ENCODE measurements at places on chromosomes 1 and 21.

DNA sequence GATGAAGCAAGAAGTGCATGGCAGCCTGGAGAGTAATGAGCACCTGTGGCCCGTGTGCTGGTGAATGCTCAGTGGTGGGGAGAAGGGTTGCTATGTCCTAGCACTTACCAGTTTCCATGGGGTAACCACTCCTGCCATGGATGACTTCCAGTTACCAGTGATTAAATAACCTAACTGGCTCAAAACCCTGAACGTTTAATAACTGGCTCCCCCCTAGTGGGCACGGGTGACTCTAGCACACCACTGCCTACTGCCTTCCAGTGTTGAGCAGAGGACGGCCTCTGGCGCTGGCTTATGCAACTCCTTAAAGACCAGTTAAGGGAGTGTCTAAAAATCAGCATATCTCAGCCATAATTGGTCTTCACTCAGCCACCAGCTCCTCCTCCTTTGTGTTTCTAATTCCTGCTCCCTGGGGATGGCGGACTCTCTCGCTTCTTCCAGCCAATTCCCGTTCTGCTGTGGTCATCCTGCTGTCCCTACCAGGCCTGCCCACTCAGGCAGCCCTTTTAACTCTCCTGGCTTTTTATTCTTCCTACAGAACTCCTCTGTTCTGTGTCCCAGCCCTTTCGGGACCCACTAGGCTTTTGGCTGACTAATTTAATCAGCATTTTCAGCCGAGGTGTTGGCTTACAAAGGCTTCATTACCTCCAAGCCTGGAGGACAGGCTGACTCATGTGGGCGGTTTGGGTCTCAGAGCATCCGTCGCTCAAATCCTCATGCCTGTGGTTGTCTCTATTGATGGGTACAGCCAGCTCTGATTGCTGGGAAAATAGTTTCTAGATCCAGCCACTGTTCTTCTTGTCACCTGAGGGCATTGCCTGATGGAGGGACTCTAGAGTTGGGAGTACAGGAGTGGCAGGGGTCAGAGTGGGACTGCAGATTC lies 332.4 kb downstream of the CAMTA1 start:
- peak overlapping the region; percentile 16 for H3K4me3 ChIP-seq
- H3K27ac ChIP-seq, result peak overlapping the region; percentile 4
- H3K36me3 ChIP-seq, result peaks cover 19% of the 10 kb centered on the region
- H3K4me1 ChIP-seq, result no peaks in the 10 kb centered on the region
- H3K27me3 ChIP-seq, result no peaks in the 10 kb centered on the region

DNA sequence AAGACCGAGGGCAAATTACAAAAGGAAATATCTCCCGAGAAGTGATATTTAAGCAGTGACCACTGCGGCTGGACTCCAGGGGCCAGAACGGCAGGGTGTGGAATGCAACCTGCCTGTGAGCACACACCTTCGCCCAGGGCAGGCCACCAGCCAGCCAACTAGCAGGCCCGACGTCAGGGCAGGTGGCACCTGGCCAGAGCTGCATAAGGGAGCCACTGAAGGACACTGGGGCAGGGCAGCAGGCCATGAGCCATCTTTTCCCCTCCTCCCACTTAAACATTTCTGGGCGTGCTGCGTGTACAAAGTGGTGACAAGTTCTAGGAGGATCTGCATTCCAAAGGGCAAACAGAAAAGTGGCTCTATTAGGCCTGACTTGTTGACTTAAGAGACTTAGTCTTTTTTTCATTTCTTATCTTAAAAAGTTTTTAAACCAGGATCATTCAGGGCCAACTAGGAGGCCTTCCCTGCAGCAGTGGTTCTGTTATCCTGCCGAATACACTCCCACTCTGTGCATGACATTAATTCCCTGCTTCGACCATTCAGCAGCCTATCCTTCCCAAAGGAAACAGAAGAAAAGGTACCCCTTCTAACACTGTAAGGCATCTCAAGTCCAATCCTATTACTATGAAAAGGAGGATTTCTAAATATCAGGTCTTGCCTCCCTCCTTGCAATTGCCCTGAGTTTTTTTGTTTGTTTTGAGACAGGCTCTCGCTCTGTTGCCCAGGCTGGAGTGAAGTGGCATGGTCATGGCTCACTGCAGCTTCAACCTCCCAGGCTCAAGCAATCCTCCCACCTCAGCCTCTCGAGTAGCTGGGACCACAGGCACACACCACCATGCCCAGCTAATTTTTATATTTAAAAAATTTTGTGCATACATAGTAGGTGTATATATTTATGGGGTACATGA lies 96.3 kb downstream of the BCAR3 start:
- no peaks in the 10 kb centered on the region for H3K27me3 ChIP-seq
- DNase-seq, result no peak
- H3K36me3 ChIP-seq, result peaks cover 29% of the 10 kb centered on the region

DNA sequence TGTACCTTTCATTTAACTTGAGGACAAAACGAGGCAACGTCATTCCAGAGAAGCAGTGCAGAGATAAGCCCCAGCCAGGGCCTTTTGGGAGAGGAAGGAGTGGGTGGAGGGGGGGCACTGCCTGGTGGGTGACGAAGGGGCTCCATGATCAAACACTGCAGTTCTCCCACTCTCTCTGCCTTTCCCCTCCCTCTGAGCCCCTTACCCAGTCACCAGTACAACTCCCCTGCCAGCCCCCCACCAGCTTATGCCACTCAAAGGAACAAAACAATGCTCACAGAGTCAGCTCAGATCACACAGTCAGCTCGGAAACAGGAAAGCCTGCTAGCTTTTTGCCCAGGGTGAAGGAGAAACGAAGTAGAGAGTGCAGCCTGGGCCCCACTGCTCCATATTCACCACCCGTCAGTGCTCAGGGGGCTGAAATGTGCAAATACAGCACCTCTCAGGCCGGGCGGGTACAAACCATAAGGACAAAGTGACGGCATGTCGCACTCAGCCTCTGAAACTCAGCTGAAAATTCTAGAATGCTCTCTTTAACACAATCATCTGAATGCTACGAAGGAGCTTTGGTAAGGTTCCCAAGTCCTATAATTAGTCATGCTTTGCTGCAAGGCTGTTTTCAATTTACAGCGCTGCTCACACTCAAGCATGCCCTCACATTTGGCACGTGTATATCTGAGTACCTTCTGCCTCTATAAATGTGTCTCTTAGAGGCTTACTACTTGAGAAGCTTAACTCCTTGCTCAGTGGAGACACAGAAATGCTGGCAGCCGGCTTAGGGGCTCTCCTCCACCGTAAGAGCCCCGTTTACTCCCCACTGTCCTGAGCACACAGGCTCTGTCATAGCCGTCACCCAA lies 65.8 kb upstream of the RAB4A start:
- H3K4me1 ChIP-seq, result peaks cover 6% of the 10 kb centered on the region
- DNase-seq, result no peak
- H3K36me3 ChIP-seq, result no peaks in the 10 kb centered on the region

- H3K4me1 ChIP-seq, result no peaks in the 10 kb centered on the region
- no peak for DNase-seq
- H3K4me3 ChIP-seq, result peak overlapping the region; percentile 100
- H3K36me3 ChIP-seq, result peaks cover 50% of the 10 kb centered on the region
Observed at GRCh38 chr1:52402860-52403240, 1.4 kb downstream of the ORC1 start.

- no peaks in the 10 kb centered on the region for H3K27me3 ChIP-seq
- H3K36me3 ChIP-seq, result no peaks in the 10 kb centered on the region
- no peak overlapping the region for H3K4me3 ChIP-seq
- no peak overlapping the region for H3K27ac ChIP-seq
- H3K4me1 ChIP-seq, result no peaks in the 10 kb centered on the region
Observed at GRCh38 chr1:160154790-160155189, 3.4 kb downstream of the ATP1A4 start.

- H3K4me1 ChIP-seq, result peaks cover 6% of the 10 kb centered on the region
- no peak overlapping the region for H3K4me3 ChIP-seq
- peak; percentile 82 for DNase-seq
- no peaks in the 10 kb centered on the region for H3K36me3 ChIP-seq
Observed at GRCh38 chr21:42959728-42960127, 14.6 kb upstream of the PKNOX1 start.

DNA sequence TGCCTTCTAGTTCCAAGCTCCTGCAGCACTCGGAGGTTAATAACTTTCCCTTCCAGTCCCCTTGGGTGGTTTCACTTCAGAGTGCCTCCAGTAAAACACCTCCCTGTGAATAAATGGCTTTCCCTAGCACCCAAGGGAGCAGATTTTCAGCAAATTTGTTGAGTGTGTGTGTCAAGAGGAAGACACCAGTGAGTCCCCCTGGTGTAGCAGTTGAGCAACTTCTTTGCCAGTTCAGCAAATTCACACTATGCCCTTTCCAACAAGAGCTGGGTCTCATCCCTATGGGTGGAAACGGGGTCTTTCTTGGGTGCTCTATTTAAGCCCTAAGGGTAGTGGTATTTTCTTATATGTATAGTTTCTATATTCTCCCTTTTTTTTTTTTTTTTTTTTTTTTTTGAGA lies 806 bp upstream of the AADACL4 start:
- H3K27ac ChIP-seq, result no peak overlapping the region
- H3K4me1 ChIP-seq, result no peaks in the 10 kb centered on the region
- H3K27me3 ChIP-seq, result no peaks in the 10 kb centered on the region

DNA sequence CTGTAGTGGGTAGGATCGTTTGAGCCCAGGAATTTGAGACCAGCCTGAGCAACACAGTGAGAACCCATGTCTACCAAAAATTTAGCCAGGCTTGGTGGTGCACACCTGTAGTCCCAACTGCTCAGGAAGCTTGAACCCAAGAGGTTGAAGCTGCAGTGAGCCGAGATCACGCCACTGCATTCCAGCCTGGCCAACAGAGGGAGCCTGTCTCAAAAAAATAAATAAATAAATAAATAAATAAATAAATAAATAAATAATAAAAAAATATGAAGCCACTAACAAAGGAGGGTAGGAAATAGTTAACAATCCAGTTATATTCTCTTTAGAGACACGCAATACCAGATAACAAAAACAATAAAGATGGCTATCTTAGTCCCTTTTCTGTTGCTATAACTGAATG lies 11.9 kb upstream of the CBR3 start:
- no peaks in the 10 kb centered on the region for H3K36me3 ChIP-seq
- no peaks in the 10 kb centered on the region for H3K27me3 ChIP-seq
- no peak overlapping the region for H3K27ac ChIP-seq
- no peaks in the 10 kb centered on the region for H3K4me1 ChIP-seq
- no peak for DNase-seq

GRCh38 chr1:41812051-41812450 lies 106.7 kb downstream of the HIVEP3 start:
- H3K27me3 ChIP-seq, result no peaks in the 10 kb centered on the region
- H3K4me3 ChIP-seq, result no peak overlapping the region
- H3K4me1 ChIP-seq, result no peaks in the 10 kb centered on the region
- H3K36me3 ChIP-seq, result no peaks in the 10 kb centered on the region

GRCh38 chr21:34946385-34946840 lies 102.7 kb downstream of the RUNX1 start:
- no peak overlapping the region for H3K4me3 ChIP-seq
- no peaks in the 10 kb centered on the region for H3K27me3 ChIP-seq
- no peak overlapping the region for H3K27ac ChIP-seq
- DNase-seq, result no peak

- H3K4me3 ChIP-seq, result no peak overlapping the region
- H3K36me3 ChIP-seq, result peaks cover 6% of the 10 kb centered on the region
- no peaks in the 10 kb centered on the region for H3K27me3 ChIP-seq
Observed at GRCh38 chr21:36163750-36164741, 7.4 kb downstream of the DOP1B start.

GRCh38 chr1:113538225-113538624 lies 147.9 kb downstream of the MAGI3 start:
- no peak overlapping the region for H3K27ac ChIP-seq
- H3K4me3 ChIP-seq, result no peak overlapping the region
- H3K4me1 ChIP-seq, result no peaks in the 10 kb centered on the region
- H3K27me3 ChIP-seq, result no peaks in the 10 kb centered on the region
- no peaks in the 10 kb centered on the region for H3K36me3 ChIP-seq

- no peak overlapping the region for H3K4me3 ChIP-seq
- DNase-seq, result no peak
- peaks cover 45% of the 10 kb centered on the region for H3K36me3 ChIP-seq
- no peaks in the 10 kb centered on the region for H3K4me1 ChIP-seq
- H3K27ac ChIP-seq, result no peak overlapping the region
- H3K27me3 ChIP-seq, result no peaks in the 10 kb centered on the region
Observed at GRCh38 chr1:15945832-15946448, 30.0 kb downstream of the ZBTB17 start.

- peaks cover 7% of the 10 kb centered on the region for H3K4me1 ChIP-seq
- DNase-seq, result peak; percentile 73
- no peak overlapping the region for H3K4me3 ChIP-seq
- no peaks in the 10 kb centered on the region for H3K27me3 ChIP-seq
Observed at GRCh38 chr1:47569681-47570470, 132.0 kb downstream of the FOXD2 start.

- H3K4me3 ChIP-seq, result no peak overlapping the region
- no peak overlapping the region for H3K27ac ChIP-seq
- H3K4me1 ChIP-seq, result no peaks in the 10 kb centered on the region
Observed at GRCh38 chr1:12327566-12327965, 97.7 kb downstream of the VPS13D start.

GRCh38 chr1:209064850-209065706 lies 518.4 kb upstream of the CAMK1G start:
- H3K4me1 ChIP-seq, result no peaks in the 10 kb centered on the region
- H3K27me3 ChIP-seq, result no peaks in the 10 kb centered on the region
- H3K4me3 ChIP-seq, result no peak overlapping the region
- no peak for DNase-seq

- no peak overlapping the region for H3K4me3 ChIP-seq
- H3K4me1 ChIP-seq, result no peaks in the 10 kb centered on the region
- no peak overlapping the region for H3K27ac ChIP-seq
Observed at GRCh38 chr1:31266547-31266946, 26.9 kb upstream of the NKAIN1 start.

GRCh38 chr21:25827513-25827912 lies 92.7 kb downstream of the GABPA start:
- no peak for DNase-seq
- H3K36me3 ChIP-seq, result peaks cover 4% of the 10 kb centered on the region
- H3K4me1 ChIP-seq, result no peaks in the 10 kb centered on the region
- no peak overlapping the region for H3K27ac ChIP-seq
- H3K4me3 ChIP-seq, result no peak overlapping the region
- H3K27me3 ChIP-seq, result no peaks in the 10 kb centered on the region

GRCh38 chr1:234535763-234536515 lies 57.0 kb upstream of the TARBP1 start:
- H3K36me3 ChIP-seq, result no peaks in the 10 kb centered on the region
- no peaks in the 10 kb centered on the region for H3K27me3 ChIP-seq
- DNase-seq, result no peak
- no peak overlapping the region for H3K27ac ChIP-seq
- H3K4me1 ChIP-seq, result peaks cover 2% of the 10 kb centered on the region

- no peak for DNase-seq
- H3K27ac ChIP-seq, result no peak overlapping the region
- peaks cover 44% of the 10 kb centered on the region for H3K36me3 ChIP-seq
- no peak overlapping the region for H3K4me3 ChIP-seq
- no peaks in the 10 kb centered on the region for H3K4me1 ChIP-seq
Observed at GRCh38 chr1:125066385-125066784, 3881.6 kb downstream of the SRGAP2C start.

DNA sequence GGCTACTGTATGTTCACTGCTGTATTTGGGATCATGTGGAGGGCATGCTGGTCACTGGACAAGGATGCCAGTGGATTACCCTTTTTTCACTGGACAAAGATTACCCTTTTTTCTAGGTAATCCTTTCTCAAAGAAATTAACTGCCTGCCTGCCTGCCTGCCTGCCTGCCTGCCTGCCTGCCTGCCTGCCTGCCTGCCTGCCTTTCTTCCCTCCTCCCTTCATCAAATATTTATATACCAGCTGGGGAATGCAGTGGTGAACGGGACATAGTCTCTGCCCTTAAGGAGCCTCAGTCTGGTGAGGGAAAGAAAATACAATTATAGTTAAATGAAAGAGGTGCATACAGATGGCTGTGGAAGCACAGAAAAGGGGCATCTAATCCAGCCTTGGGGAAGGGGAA lies 85.0 kb downstream of the PGM1 start:
- no peak overlapping the region for H3K4me3 ChIP-seq
- no peak overlapping the region for H3K27ac ChIP-seq
- H3K4me1 ChIP-seq, result no peaks in the 10 kb centered on the region
- H3K36me3 ChIP-seq, result peaks cover 2% of the 10 kb centered on the region
- no peak for DNase-seq
- no peaks in the 10 kb centered on the region for H3K27me3 ChIP-seq

All from H9 (cell line).